ENCODE measurements at places on chromosomes 13 and 19.
A peak's percentile ranks its signal among the peaks of the same experiment; 100 is the strongest.

- DNase-seq: no peak
Measured at GRCh38 chr13:45621950-45622349, 6.4 kb upstream of the ERICH6B start.

- DNase-seq: no peak
Measured at GRCh38 chr13:106710266-106710665, 142.3 kb upstream of the ARGLU1 start.

- no peak for DNase-seq
Measured at GRCh38 chr19:28582344-28582743, 630.6 kb downstream of the UQCRFS1 start.

GRCh38 chr13:21227917-21228316 is 51.5 kb downstream of the MRPL57 start:
- DNase-seq: no peak

GRCh38 chr19:4090356-4091220 is 23.9 kb upstream of the ZBTB7A start:
- no peak for DNase-seq

DNA sequence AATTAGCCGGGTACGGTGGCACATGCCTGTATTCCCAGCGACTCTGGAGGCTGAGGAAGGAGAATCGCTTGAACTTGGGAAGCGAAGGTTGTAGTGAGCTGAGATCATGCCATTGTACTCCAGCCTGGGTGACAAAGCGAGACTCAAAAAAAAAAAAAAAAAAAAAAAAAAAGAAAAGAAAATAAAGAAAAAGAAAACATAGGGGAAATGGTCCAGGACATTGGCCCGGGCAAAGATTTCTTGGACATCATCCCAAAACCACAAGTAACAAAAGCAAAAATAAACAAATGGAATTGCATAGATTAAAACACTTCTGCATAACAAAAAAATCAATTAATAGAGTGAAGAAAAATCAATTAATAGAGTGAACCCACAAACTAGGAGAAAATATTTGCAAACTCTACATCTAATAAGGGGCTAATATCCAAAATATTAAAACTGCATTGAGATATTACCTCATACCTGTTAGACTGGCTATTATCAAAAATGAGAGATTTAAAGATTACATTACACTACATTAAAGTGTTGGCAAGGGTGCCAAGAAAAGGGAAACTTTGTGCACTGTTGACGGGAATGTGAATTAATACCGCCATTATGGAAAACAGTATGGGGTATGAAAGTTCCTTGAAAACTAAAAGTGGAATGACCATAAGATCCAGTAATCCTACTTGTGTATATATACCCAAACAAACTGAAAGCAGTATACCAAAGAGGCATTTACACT is 18.5 kb upstream of the ABCC4 start:
- DNase-seq: no peak

GRCh38 chr19:58203814-58204475 is 21.1 kb downstream of the ZNF274 start:
- no peak for DNase-seq

GRCh38 chr19:8054169-8054568 is 1.6 kb downstream of the CCL25 start:
- no peak for DNase-seq

DNA sequence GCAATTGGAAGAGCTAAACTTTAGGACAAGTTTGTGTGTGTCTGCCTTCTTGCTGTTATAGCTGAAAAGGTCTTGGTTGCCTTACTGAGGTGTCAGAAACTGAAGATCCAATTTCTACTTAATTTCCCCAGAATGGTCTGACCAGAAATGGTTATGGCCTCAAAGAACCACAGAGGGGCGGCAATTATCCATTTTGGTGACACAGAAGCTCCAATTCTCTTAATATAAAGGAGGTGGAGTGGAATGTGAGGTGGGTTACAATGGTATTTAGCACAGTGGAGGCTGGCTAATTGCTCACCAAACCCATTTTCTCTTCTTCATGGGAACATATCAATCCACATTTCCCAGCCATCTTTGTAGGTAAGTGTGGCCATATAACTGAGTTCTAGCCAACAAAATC is 1157.2 kb downstream of the OLFM4 start:
- peak; percentile 16 for DNase-seq

DNA sequence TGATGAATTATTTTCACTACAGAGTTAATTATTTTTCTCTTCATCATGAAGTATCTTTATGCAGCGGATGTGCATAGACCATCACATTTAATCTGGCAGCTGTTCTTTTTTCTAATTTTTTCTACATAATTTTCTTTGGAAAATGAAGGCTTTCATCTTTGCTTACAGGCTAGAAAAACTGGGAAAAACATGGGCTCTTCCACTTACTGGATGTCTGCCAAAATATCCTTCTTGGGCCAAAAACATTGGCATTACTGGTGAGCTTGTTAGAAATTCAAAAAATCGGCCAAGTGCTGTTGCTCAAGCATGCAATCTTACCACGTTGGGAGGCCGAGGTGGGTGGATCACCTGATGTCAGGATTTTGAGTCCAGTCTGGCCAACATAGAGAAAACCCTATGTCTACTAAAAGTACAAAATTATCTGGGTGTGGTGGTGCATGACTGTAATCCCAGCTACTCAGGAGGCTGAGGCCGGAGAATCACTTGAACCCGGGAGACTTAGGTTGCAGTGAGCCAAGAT is 176.8 kb downstream of the ZNF737 start:
- no peak for DNase-seq

- DNase-seq: no peak
Measured at GRCh38 chr13:50247223-50247622, 232.0 kb downstream of the KCNRG start.

DNA sequence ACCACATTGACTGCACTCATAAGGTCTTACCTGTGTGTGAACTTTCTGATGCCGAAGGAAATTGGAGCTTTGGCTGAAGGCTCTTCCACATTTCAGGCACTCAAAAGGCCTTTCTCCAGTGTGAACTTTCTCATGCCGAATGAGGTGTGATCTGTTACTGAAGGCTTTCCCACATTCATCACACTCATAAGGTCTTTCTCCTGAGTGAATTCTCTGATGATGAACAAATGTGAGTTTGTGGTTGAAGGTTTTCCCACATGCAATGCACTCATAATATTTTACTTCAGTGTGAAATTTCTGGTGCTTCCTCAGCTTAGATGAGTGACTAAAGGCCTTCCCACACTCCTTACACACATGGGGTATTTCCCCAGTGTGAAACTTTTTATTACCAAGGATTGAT is 5.7 kb downstream of the ZNF132 start:
- no peak for DNase-seq

GRCh38 chr13:37456506-37456905 is 142.1 kb downstream of the POSTN start:
- DNase-seq: no peak

DNA sequence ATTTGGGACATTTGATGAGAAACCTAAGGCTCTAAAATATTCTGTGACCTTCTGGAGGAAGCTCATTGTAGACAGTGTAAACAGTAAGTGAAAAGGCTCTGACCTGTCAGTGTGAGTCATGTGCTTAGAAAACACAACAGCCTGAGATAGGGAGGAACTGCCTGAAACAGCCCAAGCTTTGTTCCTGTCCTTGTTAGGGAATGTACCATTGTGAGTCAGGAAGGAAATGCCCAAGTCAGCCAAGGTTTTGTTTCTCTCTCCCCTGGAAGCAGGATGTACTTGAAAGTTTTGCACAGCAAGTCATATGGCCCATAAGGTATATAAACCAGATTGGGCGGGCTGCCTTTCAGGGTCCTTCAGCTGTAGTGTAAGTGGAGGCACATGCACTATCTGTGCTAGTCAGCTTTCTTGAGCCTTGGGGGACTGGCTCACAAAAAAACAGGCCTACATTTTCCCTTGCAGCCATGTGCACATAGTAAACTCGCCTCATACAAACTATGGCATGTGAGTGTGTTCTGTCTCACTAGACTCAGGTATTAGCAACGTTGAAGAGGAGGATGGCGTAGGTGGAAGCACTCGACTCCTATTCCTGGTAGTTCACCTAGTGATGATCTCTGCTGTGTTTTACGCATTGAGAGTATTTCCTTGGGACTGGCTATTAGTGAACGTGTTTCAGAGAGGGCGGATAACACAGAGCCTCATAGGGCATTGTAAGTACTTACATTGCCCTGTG is 141.2 kb upstream of the KLHL1 start:
- DNase-seq: peak; percentile 23

DNA sequence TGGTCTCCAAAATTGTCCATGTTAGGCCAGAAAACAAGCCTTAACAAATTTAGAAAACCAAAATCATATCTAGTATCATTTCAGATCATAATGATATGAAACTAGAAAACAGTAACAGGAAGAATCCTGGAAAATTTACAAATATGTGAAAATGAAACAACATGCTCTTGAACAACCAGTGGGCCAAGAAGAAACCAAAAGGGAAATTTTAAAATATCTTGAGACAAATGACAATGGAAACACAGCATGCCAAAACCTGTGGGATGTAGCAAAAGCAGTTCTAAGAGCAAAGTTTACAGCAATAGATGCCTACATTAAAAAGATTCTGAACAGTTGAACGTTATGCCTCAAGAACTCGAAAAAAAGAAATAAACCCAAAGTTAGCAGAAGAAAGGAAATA is 32.6 kb downstream of the VWA8 start:
- DNase-seq: no peak

GRCh38 chr13:49810567-49811526 is 18.4 kb upstream of the KPNA3 start:
- no peak for DNase-seq

DNA sequence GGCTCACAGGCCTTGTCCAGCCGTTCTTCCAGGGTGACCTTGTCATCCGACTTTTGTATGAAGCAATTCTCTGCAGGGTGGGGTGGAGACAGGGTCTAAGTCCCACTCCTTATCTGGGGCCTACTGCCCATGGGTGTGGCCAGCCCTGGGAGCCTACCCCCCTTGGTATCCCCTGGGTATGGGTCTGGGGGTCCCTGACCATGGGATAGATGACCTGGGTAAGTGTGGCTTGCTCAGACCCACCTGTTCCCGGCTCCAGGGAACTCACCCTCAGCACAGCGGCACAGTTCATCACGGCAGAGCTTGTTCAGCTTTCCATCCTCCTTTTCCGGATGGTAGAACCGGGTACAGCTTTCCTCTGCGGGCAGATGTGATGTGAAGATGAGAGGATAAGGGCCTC is 9.2 kb upstream of the TNFSF14 start:
- DNase-seq: no peak

DNA sequence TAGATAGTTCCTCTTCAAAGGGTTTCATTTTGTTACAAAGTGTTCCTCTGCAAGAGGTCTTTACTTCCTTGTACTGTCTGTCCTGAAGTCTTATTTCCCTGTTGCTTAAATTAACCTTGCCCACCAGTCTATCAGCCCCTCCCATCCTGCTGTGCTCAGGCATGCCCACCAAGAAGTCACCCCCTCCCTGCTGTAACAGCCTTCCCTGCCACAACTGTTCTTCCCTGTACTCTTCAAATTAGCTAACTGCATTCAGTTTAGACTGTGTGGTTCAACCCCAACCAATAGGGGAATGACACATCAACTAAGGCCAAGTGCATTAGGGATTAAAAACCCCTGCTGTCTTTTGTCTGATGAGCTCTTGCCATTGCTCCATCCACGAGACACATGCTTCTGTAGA is 34.4 kb upstream of the ZNF562 start:
- DNase-seq: no peak

DNA sequence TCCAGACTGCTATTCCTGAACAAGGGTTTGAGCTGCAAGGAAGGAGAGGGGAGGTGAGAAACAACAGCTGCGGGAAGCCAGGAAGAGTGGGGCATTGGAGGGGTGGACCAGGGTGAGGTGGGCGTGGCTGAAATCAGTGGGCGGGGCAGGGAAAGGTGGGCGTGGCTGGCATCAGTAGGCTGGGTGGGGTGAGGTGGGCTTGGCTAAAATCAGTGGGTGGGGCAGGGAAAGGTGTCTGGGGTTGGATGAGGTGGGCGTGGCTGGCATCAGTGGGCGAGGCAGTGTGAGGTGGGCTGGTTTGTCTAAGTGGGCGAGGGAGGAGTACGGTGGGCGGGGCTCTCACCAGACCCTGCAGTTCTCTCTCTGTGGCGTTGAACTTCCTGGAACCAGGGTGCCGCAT is 87.6 kb downstream of the MUC16 start:
- no peak for DNase-seq

DNA sequence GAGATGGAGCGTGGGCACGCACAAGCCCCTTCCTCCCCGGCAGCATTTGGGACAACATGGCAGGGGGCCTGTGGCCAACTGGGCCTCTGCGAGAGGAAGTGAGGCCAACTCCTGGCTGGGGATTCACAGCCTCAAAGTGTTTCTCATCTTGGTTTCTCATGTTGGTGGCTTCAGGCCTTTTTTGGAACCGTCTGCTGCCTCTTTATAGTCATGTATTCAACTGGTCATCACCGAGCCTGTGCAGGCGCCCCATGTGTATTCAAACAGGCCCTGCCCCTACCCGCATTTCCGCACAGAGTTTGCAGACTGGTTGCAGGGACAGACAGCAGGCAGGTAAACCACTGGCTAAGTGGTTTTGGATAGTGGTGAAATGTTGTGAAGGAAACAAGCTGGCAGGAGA is 17.3 kb upstream of the RELB start:
- DNase-seq: no peak

GRCh38 chr13:30463787-30464495 is 1.8 kb downstream of the HMGB1 start:
- peak; percentile 69 for DNase-seq

DNA sequence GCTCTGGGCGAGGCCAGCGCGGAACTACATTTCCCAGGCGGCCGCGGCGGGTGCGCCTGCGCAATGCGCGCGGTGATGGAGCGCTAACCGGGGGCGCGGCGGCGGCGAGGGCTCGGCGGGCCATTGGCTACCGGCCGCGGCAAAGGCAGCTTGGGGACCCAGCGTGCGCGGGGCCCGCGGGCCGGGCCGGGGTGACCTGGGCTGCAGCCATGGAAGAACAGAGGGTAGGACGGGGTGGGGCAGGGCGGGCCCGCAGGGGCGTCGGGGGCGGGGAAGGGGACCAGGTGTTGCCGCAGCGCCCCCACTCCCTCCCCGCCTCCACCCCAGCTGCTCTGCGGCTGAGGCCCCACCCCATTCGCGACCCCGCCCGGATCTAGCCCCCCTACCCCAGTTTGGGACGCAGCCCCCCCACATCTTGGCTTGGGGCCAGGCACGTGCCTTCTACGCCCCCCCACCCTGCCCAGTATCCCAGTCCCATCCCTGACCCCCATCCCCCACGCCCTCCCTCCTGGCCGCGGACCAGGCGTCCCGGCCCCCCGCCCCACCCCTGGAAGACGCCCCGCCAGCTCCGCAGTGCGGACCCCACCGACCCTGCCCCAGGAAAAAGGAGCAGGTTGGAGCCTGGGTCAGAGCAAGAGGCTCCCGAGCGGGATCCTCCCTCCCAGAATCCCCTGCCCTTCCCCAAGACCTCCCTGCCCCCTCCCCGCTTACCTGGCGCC is at the start of gene FSD1:
TSS of gene FSD1 (plus strand) at position 61 of the 719 bp plus-strand sequence. CDS start at position 210, 149 bp downstream.
- no peak for DNase-seq

DNA sequence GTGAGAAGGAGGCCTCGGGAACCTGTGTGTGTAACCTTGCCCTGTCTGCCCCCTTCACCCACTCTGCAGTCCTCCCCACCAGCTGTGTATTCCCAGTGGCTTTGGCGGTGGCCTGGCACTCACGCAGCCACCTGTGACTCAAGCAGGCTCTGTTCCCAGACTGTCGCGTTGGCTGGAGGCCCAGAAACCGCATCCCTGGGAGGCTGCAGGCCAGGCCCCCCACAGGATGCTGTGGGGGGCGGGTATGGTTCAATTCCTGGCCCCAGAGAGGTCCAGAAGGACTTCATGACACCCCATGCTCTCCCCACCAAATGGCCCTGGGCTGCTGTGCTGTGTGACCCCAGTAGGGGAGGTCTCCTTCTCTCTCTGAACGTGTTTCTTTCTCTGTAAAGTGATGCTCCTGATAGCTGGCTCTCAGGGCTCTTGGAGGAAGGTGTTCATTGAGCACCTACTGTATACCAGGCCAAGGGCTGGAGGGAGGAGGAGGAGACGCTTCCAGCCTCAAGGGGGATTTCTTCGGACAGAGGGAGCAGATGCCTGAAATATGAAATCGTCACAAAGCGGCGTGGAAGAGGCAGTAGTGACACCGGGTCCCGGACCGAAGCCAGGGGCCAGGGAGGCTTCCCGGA is 1.9 kb upstream of the LINGO3 start:
- no peak for DNase-seq

All from NCI-H748 treated with DMSO at 0.1 percent for 48 hours (cell line).